T-helper 2 cell (primary cell): ENCODE measurements at places on chromosomes 4 and X.

GRCh38 chr4:113762186-113763028 lies 869 bp upstream of the CAMK2D start:
- DNase-seq: peak; percentile 97

DNA sequence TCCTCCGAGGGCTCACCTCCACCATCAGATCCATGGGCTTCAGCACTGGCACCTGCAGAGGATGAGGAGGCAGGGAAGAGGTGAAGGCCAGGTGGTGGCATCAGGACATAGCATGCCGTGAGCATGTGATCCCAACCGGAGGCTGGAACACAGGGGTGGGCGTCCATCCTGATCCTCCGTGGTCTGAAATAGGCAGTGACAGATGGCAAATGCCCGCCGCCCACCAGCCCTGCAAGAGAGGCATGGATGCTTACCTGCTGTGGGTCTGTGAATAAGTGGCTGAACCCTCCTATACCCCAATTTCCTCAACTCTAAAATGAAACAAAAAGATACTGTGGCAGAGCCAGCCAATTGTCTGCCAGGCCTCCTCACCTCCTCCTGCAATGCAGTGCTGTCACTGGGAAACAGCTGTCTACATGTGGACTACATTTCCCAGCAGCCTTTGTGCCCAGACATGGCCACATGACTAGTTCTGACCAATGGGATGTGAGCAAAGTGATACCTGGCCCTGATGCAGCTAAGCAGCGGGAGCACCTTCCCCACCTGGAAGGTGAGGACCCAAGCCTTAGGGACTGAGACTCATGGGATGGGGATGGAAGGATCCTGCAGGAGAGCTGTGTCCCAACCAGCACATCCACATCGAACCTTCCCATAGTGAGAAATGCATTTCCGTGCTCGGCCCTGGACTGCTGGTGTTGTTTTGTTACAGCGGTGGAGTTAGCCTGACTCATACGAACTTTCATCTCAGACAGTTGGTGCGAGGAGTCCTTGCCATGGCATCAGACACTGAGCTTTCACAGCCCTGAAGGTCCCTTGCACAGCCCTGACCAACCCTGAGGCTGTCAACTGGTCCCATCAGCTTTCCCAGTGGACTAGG lies 99.5 kb downstream of the PPP2R2C start:
- DNase-seq: peak; percentile 49

GRCh38 chrX:108268434-108269080 lies 169.7 kb downstream of the COL4A6 start:
- DNase-seq: no peak

- DNase-seq: no peak
Measured at GRCh38 chr4:101952985-101953384, 162.5 kb downstream of the BANK1 start.

DNA sequence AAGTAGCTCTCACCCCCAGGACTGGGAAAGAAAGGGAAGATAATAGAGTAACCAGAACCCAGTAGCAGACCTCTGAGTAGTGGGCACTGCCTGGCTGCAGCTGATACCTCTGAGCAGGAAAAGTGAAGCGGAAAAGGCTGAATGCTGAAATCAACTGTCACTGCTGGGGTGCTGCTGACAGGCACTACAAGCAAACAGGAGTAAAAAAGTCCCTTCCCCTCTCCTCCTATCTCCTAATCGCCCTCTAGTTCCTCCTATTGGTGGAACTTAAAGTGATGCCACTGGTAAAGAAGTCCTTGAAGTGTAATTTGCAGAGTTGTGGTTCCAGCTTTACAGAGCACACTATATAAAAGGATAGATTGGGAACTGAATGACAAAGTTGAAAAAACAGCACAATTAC lies 32.8 kb upstream of the GLRB start:
- no peak for DNase-seq

GRCh38 chrX:39484159-39485068 lies 613.3 kb downstream of the BCOR start:
- no peak for DNase-seq

GRCh38 chrX:148723551-148723950 lies 223.1 kb downstream of the AFF2 start:
- no peak for DNase-seq

DNA sequence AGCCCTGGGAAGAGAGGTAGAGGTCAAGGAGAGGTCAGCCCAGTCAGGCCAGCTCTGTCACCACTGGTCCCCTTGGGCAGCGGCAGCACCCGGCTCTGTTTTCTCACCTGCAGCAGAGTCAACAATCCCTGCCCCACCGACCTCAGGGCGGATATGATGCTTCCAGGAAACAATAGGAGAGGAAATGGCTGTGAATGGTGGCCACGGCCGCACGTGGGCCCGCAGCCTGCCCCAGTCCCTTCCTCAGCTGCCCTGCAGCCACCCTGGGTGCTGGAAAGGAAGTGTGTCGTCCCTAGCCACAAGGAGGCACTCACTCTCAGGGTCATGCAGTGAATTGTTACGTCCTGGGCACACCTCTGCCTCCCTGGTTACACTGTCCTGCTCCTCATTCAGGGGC lies 92.5 kb upstream of the ENPP6 start:
- no peak for DNase-seq

GRCh38 chrX:68942840-68943239 lies 114.0 kb downstream of the EFNB1 start:
- no peak for DNase-seq

- DNase-seq: no peak
Measured at GRCh38 chr4:61520681-61521160, 320.6 kb downstream of the ADGRL3 start.

- no peak for DNase-seq
Measured at GRCh38 chr4:47899639-47900038, 14.7 kb downstream of the NFXL1 start.

- DNase-seq: no peak
Measured at GRCh38 chrX:107504006-107504405, 54.6 kb downstream of the FRMPD3 start.
